ENCODE measurements at places on chromosomes 11 and 22.

DNA sequence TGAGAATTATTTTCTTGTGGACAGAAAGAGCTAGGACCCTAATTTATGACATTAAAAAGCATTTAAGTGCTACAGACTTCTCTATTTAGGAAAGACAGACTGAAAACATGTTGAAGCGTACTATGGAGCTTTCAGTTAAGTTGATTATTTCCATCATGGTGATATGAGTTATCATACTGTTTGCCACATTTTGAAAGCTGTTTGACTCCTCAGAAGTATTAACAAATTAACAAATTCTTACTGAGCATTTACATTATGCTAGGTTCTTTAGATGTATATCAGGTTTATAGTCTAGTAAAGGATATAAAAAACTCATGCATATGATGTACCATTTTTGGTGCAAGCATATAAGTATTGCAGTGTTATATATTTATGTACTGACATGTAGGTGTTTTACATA is 50.1 kb downstream of the ARHGEF12 start:
- no peak for DNase-seq

DNA sequence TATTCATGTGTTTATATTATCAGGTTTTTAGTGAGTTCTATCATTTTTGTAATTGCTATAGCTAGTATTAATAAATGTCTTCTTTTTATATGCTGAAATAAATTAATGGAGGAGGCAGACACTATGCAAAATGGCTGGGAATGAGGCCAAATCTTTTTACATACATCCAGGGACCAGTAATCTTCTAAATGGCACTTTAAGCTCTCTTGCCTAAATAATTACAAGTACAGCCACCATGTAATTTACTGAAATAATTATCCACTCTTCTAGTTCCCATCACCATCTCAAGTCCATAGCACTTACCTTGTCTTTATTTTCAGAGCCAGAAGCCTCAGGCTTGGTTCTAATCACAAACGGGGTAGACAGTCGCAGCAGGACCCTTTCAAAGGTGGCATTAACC is 79.1 kb downstream of the GUCY1A2 start:
- no peak for DNase-seq

- no peak for DNase-seq
These were observed 326.3 kb downstream of the NTM start for GRCh38 chr11:131696690-131697089.

DNA sequence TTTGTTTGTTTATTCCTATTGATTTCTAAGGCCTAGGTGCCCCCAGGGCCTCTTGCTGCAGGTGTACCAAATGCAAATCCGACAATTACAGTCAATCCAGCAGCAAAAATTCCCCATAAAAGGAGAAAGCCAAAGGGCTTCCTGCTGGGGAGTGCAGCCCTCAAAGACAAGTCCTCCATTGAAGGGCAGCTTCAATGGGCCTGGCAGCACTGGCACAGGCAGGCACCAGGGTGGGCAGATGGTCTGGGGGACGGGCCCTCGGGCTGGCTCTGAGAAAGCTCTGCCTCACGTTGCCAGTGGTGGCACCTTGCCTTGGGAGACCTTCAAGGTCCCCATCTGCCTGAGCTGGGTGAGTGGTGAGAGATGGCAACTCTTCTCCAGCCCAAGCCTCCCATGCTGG is 128.0 kb downstream of the DSCAML1 start:
- DNase-seq = no peak
